ENCODE measurements at places on chromosomes 6 and 20.

DNA sequence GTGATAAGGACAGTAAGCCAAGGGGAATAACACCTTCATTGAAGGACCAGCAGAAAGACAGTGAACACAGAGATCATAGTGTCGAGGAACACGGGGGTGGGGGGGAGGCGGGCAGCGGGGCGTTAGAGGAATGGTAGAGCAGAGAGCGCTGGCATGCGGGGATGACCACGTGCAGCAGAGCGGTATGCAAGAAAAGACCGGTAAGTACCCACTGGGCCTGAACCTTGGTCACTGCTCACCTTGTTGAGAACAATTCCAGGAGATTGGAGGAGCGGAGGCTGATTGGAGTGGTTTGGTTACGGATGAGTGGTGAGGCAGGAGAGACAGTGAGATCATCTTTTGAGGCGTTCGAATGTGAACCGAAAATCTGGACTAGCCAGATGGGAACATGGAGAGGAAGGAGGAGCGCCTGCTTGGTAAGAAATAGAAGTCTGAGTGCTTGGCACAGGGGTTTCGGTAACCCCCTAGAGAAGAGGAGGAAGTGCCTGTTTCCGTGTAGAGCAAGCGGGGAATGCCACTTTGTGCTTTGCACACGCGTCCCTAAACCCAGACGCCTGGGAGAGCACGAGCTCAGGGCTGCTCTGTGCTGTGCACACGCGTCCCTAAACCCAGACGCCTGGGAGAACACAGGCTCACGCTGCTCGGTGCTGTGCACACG lies 70.0 kb downstream of the FAM120B start:
- no peak for DNase-seq

DNA sequence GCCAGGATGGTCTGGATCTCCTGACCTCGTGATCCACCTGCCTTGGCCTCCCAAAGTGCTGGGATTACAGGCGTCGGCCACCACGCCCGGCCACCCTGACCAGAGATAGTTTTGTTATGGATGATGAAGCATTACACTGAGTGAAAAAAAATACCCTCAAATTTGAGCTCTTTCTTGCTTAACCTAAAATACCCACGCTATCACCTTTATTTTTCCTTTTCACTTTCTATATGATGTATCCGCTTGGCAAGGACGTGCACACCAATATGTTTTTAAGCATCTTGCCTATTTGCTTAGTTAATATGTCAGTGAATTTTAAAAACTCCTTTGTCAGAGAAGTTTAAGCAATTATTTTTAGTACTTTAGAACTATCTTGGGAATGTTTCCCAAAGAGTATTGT lies 150.4 kb downstream of the INSM1 start:
- DNase-seq = no peak

DNA sequence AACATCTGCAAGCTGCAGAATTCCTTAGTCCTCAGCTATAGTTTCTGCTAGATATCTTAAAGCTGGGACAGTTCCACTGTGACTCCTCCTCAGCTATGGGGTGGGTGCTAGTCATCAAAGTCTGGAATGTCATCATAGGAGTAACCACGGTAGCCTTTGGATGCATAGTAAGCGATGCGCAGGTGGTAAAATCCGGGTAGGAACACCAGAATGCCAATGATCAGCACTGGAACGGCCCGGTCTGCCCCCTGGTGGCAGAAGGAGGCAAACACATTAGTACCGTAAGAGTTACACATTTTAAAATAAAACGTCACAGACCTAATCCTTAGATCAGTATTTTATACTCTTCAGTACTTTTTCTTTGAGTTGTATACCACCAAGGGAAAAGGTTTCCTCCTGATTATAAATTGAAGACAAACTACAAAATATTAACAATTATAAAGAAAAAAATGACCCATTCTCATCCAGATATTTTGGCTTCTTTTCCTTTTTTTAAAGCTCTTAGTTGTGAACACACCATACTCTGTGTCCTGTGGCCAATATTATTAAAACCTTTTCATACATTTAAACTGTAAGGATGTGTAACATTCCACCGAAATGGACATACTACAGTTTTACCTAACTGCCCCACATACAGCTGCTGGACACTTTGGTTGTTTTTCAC lies 18.9 kb downstream of the PCNA start:
- peak; percentile 65 for DNase-seq

- no peak for DNase-seq
Observed at GRCh38 chr6:170152989-170153388, 137.9 kb downstream of the DLL1 start.

DNA sequence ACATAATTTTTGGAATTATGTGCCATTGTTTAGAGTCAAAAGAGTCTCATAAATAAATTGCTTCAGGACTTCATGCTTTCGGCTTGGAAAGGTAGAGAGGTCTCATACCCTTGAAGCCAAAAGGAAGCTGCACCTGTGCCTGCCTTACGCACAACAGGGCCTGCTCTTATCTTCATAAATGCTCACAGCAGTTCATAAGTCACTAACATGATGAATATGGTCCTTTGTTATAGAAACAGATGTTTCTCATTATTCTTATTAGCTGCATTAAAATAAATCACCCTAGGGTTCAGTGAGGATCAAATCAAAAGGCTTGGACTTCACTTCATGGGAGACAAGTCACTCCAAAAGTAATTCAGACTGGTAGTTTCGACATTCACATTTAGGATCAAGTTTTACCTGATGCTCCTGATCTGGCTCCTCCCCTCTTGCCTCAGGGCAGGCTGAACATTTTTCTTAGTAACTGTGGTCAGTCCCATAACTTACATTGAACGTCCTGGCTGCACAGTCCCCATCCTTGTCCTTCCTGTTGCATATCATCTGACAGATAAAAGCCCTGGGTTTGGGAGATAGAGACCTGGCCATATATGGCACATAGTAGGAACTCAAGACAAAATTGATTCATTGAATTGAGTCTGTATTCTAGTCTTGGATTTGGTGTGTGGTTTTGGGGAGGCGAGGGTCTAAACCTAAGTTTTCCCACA lies 20.7 kb upstream of the SH3BGRL2 start:
- no peak for DNase-seq

- DNase-seq = no peak
Observed at GRCh38 chr6:139531148-139532115, 157.0 kb upstream of the CITED2 start.

DNA sequence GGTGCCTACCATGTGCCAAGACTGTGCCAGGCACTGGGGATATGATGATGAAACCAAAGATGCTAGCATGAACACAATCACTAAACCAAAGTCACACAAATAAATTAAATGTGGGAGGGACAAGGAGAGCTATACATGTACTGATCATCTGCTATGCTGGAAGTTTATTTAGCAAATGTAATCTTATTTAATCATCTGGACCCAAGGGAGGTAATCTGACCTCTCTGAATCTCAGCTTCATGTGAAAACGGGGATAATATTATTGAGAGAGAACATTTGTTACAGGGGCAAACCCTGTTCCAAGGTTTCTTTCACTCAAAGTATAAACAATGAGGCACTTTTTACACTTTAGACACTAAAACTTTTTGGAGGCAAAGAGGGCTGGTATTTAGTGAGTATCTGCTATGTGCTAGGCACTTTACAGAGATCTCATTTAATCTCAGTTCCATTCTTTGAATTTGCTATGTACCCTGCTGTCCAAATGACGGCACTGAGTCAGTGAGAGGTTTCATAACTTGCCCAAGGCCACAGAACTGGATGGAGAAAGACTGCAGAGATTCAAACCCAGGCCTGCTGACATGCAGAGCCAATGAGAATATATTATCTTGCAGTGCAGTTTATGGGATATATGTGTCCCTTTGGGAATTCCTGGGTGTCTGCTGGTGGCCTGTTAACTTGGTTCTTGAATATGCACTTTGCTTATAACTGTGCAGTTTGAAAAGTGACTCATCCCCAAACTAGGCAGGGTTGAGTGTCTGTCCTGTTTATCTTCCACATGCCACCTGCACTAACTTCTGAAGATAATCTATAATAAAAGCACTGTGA lies 3.3 kb upstream of the ASXL1 start:
- DNase-seq = no peak

DNA sequence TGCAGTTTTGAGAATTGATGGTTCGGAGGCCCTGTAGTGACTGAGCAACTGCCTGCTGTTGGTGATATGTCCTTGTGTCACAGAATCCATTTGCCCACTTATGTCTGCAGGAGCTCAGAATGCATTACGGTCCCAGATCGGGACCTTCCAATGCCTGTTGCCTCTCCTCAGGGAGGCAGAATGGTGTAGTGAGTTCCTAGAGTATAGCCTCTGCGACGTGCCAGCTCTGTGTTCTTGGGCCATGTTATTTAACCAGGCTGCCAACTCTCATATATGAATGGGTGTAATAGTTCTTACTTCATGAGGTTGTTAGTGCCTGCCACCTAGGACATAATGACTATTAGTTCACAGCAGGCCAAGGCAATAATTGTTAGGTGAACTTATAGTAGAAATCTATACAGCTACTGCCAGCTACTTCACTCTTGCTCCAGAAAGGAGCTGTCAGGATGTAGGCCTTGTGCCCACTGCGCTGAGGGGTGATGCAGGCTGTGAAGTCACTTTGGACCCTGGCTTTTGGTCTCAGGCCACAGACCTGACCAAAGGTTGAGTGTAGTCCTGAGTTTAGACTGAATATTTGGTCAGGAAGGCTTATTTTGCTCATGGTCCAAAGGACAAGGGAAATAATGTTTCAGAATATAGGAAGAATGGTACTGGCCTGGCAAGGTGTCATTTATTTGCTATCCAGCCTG lies 82.1 kb downstream of the ASXL1 start:
- DNase-seq = no peak

- DNase-seq = no peak
Observed at GRCh38 chr6:53873922-53874321, 79.1 kb downstream of the LRRC1 start.
